Epithelial cell of esophagus (primary cell): ENCODE measurements at places on chromosomes 6 and 20.

GRCh38 chr6:47310131-47310480 lies 401 bp upstream of the TNFRSF21 start:
- DNase-seq, result no peak

DNA sequence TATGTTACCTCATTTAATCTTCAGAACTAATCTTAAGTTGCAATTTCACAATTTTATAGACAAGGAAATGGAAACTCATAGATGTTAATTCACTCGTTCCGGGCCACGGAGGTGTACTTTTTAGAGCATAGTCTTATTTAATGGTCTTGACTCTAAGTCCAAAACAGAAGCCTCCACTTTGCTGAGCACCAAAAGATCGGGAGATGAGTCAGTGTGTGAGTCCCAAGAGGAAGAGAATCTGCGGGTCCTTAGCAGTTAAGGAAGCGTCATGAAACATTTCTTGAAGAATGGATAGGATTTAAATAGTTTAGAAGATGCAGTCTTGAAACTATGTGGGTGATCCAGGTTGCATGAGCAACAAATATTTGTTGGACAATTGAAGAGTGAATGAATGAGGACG lies 231.8 kb upstream of the QKI start:
- no peak for DNase-seq

- DNase-seq, result no peak
Measured at GRCh38 chr20:47973519-47974233, 188.4 kb upstream of the SULF2 start.

DNA sequence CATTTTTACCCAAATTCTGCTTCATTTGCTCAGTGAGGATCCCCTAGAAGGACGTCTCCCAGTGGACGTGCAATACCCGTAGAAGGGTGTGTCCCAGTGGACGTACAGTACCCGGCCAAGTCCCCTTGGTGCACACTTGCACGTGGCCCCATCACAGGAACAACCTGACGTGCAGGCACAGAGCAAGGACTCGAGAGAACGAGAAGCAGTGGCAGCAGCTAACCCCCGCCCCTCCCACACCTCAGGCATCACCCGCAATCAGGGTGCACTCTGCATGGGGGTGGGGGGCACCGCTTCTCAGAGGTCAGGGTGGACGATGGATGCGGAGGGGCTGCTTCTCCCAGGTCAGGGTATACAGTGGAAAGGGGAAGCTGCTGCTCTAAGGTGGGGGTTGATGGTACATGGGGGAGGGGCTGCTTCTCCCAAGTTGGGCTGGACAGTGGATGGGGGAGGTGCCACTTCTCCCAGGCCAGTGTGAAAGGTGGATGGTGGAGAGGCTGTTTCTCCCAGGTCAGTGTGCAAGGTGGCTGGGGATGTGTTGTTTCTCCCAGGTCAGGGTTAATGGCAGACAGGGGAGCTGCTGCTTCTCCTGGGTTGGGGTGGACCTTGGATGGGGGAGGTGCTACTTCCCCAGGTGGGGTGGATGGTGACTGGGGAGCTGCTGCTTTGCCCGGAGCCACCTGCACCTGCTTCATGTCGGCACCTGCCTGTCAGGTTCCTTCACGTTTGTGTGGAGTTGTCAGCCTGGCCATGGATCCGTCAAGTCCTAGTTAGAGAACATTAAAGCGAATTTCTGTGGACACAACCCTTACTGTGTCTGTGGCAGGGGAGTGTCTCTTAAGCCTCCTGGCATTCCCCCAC lies 1.0 kb upstream of the THBS2 start:
- DNase-seq, result no peak

DNA sequence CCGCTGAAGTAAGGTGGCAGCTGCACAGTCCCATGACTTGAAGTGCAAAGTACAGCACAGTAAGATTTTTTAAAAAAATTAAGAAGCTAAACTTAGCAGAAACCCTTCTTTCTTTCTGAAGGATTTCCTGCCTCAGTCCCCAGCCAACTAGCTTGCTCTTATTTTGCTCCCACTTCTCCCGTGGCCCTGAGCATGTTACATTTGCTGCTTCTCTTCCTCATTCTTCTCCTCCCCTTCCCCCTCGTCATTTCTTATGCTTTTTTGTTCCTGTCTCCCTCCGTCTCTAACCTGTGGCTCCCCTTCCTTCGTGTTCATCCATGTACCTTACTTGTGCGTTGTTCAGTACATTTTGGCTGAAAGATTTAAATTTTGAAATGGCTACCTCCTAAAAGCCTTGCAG lies 123.0 kb downstream of the SASH1 start:
- DNase-seq, result no peak

- no peak for DNase-seq
Measured at GRCh38 chr6:40930045-40930444, 109.0 kb downstream of the UNC5CL start.

DNA sequence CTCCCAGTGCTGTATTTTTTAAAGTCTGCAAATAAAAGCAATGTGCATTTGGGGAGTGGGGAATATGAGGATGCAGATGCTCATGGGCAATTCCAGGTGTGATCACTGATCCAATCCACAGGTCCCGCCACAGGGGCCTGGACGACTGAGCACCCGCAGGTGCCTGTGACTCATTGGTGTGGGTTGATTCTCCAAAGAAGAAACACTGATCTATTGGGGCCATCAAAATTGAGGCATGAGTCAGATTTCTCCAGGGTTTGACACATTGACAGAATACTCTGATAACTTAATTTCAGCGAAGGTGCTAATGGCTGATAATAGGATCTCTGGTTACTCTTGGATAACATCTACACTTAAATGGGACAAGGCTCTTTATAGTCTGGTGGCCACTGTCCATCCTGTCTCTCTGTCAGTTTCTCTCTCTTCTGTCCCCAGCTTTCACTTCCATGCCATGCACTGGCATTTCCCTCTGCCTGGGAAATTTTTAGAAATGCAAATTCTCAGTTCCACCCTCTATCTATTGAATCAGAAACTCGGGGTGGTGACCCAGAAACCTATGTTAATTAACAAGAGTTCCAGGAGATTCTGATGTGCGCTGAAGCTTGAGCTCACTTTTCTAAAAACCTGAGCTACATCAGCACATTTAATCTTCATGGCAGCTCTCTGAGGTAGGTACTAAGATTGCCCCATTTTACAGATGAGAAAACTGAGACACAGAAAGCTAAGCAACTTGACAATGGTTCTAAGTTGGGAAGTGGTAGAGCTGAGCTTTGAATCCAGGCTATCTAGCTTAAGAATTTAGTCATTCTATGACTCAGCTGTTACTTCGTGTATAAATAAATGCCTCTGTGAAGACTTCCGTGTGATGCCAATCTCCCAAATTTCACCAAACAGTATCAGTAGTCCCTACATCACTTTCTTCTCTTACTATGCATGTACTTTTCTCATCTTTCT lies 10.2 kb upstream of the RCAN2 start:
- peak; percentile 16 for DNase-seq
